ENCODE measurements at places on chromosomes 7 and 10.

DNA sequence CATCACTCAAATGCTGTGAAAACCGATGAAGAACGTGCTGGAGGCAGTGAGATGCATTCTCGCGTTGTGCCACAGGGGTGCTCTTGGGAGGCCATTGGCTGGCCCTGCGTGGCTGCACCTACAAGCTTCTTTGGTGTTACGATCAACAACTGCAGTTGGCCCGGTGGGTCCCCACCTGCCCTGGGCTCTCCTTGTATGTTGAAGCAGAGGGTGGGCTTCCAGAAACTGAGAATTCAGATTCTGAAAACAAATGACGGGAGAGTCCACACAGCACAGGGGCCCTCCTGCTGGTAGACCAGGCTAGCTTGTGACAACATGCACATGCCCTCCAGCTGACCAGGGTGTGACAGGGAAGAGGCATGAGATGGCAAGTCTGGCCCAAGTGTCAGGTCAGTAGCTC is 23.7 kb upstream of the DDC start:
- DNase-seq = no peak

DNA sequence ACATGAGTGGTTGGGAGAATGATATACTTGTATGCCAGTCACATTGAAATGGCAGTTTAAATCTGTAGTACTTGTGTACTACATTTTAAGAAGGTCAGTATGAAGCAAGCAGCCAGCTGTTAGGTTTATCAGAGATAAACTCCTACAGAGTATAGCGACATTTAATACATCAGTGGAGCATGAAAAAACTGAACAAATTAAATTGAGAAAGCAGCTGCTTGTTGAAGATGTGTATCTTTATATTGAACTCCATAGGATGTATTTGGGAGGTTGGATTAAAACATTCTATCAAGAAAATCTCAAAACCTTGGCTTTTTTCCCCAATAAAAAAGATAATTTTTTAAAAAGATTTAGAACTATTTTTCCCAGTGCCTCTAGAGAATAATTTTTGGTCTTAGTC is 47.8 kb downstream of the PHF14 start:
- no peak for DNase-seq

- no peak for DNase-seq
Observed at GRCh38 chr7:19930851-19931250, 157.4 kb upstream of the TMEM196 start.

- DNase-seq = peak; percentile 97
Observed at GRCh38 chr7:34155220-34155908, 250.0 kb downstream of the BMPER start.

DNA sequence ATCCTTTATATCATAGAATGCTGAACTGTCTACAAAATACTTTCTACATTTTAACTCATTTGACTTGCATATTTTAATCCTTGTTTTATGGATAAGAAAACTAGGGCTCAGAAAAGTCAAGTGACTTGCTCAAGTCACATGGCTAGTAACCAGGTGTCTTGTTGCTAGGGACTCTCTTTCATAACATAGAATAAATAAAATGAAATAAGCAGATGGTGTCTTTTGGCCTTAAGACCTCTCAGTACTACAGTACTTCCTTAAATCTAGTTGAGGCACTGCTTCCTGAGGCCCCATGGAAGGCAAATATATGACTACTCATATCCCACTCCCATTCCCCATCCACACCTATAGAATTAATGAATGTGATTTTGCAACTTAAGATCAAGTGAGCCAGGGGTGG is 87.9 kb downstream of the CDK6 start:
- DNase-seq = no peak

- DNase-seq = no peak
Observed at GRCh38 chr10:110813743-110814472, 57.8 kb upstream of the PDCD4 start.

- DNase-seq = no peak
Observed at GRCh38 chr10:100567826-100568225, 32.1 kb downstream of the HIF1AN start.

DNA sequence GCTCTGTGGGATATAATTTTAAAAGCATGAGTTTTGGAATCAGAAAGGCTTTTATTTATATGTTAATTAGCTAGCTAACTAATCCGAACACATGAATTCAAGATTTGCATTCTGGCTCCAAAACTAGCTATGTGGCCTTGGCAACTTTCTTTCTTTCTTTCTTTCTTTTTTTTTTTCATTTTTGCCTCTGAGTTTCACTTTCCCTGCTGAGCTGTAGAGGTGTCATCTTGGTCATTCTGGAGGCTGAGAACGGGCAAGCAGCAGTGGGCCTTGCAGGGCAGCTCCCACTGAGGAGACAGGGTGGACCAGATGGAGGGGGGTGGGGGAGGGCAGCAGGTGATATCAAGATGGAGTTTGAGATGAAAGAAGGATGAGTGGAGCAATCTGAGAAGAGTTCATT is 24.8 kb upstream of the SFMBT2 start:
- no peak for DNase-seq

DNA sequence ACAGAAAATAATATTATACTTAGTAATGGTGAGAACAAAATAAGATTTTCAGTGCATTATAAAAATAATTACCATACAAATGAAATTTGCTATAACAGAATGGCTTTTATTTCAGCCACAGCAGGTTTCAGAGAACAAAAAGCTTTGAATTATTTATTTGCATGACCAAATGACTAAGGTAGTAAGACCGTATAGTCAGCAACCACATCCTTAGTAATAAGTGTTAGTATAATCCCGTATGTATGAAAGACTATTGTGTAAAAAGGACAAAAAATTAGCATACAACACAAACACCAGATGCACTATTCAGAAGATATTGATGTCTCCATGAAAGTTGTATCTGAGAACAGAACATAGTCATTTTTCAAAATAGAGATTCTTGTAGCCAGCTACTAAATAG is 12.2 kb downstream of the PDZD8 start:
- DNase-seq = no peak

- DNase-seq = no peak
Observed at GRCh38 chr7:92246360-92247101, 757 bp downstream of the ANKIB1 start.

- no peak for DNase-seq
Observed at GRCh38 chr7:141534757-141535737, 16.2 kb upstream of the AGK start.
